ENCODE measurements at places on chromosomes 11 and 22.

GRCh38 chr22:41534219-41534618 is 10.1 kb downstream of the POLR3H start:
- no peak for DNase-seq

- no peak for DNase-seq
Observed at GRCh38 chr11:111539426-111540113, 950 bp upstream of the LAYN start.

DNA sequence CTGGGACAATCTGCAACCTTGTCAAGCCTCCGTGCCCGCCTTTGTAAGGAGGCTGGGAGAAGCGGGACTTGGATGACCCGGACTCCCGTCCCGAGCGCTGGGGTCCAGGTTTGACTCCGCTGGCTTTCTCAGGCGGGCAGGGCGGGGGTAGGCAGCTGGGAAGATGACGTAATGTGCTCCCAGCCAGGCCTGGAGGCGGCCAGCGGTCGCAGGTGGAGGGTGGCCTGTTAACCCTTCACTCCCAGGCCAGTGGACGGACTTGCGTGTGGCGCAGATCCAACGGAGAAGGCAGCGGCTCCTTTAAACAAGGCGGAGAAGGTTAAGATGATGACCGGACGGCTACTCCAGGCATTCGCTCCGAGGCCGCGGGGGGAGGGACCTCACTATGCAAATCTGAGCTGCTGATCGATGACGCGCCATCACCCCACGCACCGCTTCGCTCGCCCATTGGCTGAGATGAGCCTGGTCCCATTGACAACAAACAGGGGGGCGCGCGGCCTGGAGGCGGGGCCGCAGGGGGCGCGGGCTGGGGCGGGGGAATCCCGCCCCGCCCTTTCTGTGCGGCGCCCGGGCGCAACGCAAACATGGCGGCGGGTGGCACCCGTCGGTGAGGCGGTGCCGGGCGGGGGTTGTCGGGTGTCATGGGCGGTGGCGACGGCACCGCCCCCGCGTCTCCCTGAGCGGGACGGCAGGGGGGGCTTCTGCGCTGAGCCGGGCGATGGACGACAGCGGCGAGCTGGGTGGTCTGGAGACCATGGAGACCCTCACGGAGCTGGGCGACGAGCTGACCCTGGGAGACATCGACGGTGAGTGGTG is at the start of gene SREBF2:
TSS of gene SREBF2 (plus strand) at position 553 of the 816 bp plus-strand sequence. CDS start at position 719, 166 bp downstream.
- peak; percentile 97 for DNase-seq

- DNase-seq: no peak
Observed at GRCh38 chr22:38756711-38757463, 1.1 kb upstream of the SUN2 start.

GRCh38 chr11:7186190-7186589 is 65.5 kb upstream of the SYT9 start:
- no peak for DNase-seq

DNA sequence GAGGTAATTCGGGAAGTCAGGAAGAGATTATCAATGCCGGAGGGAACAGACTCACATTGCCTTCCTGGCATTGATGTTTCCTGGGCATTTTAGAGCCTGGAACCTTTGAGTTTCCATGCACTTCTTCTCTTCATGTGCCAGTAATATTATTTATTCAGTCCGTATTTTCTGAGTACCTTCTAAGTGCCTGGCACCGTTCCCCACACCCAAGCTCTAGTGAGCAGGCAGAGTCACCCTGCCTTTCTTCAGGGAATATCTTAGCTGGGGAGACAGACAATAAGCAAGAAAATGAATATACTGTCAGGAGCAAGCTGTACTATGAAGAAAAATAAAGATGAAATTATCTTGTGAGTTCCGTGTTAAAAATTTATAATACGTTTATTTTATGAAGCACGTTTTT is 136.2 kb upstream of the SEZ6L start:
- no peak for DNase-seq

- DNase-seq: no peak
Observed at GRCh38 chr22:47139790-47140119, 377.3 kb downstream of the TBC1D22A start.

GRCh38 chr11:108872781-108873291 is 208.0 kb downstream of the DDX10 start:
- no peak for DNase-seq
